ENCODE measurements at places on chromosomes 7 and 10.

- DNase-seq, result no peak
Observed at GRCh38 chr7:43729924-43730248, 563 bp upstream of the COA1 start.

GRCh38 chr10:116465546-116465945, 37.9 kb downstream of the PNLIPRP3 start:
- no peak for DNase-seq

DNA sequence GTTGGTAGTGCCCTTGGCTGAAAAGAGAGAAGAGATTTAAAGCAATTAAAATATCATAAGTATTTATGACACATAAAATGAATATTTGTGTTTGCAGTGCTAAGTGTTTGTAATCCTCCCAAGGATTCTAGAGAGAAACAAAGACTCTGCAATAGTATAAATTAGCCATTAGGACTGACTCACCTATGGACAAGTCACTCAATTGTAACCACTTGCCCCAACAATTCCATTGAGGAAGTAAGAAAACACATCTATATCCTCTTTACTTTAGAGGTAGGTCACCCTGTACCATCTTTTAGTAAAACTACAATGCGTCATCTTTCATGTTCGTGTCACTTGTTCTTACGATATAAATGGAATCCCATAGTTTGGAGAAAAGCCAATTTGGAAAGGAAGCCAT, 85.7 kb upstream of the INHBA start:
- DNase-seq, result no peak

DNA sequence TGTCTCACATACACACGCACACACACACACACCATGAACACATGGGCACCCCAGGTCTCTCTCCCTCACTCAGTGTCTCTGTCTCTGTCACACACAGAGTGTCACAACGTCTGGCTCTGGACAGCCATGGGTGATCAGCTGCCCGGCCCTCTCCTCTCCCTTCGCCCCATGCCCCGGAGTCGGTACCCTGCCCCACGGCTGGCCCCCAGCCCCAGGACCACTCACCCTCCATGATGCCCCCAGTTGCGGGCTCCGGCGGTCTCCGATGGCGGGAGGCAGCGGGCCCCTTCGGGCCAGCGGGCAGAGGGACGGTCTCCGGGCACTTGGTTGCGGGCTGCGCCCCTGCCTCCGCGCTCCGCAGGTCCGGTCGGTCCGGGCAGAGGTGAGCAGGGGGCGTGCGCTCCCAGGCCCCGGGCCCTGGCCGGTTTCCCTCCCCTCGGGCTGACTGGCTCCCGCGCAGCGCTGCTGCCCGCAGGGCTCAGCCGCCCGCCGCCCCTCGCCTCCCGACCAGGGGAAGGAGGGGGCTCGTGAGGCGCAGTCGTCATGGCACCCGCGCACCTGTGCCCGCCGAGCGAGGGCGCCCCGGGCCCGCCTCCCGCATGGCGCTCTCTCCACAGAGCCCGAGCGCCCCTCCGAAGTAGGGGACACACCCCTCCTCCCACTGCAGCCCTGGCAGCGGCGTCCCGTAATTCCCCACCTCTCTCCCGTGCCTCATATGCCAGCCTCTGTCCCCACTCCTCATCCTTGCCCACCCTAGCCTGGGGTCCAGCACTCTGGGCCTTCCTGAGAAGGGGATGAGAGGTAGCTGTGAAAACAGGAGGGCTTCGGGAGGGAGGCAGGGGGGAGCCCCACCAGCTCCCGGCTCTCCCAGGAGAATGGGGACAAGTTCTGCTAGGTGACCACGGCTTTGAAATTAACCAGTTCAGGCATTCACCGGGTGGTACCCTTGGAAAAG, at the start of gene NPFFR1:
Gene NPFFR1 (minus strand): TSS at position 560 of the 955 bp plus-strand sequence. CDS start 328 bp downstream, at position 232.
- DNase-seq, result no peak

GRCh38 chr10:99996671-99997648, 12.8 kb downstream of the DNMBP start:
- DNase-seq, result no peak
